WERI-Rb-1 (cell line): ENCODE measurements at places on chromosomes 13 and 19.
A peak's percentile ranks its signal among the peaks of the same experiment; 100 is the strongest.

DNA sequence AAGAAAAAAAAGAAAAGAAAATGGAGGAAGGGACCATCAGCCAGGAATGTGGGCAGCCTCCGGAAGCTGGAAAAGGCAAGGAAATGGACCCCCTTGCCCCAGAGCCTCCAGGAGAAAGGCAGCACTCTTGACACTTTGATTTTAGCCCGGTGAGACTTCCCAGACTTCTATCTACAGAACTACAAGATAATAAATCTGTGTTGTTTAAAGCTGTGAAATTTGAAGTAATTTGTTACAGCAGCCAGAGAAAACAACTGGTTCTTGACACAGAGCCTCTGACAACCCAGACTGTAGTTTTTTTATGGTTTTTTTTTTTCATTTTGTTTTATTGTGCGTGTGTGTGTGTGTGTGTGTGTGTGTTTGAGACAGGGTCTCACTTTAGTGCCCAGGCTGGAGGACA, 7.6 kb downstream of the CTU1 start:
- no peak for DNase-seq

DNA sequence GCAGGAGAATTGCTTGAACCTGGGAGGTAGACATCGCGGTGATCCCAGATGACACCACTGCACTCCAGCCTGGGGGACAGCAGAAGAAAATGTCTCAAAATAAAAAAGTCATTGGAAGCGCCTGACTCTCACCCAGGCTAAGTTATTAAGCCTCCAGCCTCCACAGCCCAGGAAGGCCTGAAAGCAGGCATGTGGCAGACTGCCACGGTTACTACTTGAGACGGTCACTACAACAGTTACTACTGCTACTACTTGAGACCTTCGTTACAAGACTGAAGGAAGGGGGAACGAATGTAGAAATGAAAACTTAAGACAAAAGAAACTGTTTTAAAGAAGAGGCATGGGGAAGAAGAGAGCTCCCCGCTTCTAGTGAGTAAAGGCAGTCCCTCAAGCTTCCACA, 9.6 kb downstream of the PRR22 start:
- DNase-seq: no peak

GRCh38 chr19:2309734-2310362, 1.9 kb upstream of the LINGO3 start:
- DNase-seq: no peak

DNA sequence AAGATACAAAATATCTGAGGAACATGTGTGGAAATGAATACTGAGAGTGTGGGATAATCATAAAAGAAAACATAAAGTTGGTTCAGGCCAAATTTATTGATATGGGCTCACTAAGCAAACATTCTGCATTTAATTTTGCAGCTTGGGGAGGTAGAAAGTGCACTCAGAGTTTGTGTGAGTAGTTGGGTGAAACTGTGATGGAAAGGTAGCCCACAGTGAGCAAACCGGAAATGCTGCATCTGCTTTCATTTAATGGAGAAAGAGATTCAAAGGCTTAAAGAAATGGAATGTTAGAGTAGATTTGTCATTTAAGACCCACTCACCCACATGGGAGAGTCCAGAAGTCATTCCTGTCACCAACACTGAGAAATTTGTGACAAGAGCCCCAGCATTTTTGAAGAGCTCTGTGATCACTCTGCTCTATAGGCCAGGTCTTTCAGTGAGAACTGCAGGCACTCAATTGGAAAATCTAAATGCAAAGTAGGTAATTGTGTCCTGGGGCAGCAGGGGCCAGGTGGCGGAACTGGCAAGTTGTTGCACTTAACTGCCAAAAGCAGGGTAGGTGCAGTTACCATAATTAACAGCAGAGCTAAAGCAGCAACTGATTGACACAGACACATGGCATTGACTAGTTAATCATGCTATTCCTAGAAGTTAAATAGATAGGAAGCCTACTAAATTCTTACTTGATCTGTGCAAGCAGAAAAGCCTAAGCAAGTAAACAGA, 1228.3 kb upstream of the PCDH20 start:
- DNase-seq: no peak

GRCh38 chr13:30908416-30908980, 2.4 kb downstream of the MEDAG start:
- no peak for DNase-seq

DNA sequence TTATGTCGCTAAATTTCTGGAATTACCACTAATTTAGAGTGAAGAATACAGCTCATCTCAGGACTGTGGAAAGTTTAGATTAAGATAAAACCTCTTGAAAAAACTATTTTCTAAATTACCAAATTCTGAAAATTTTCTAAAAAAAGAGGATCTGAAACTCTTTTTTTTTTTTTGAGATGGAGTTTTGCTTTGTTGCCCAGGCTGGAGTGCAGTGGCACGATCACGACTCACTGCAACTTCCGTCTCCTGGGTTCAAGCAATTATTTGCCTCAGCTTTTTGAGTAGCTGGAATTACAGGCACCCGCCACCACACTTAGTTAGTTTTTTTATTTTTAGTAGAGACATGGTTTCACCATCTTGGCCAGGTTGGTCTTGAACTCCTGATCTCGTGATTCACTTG, 16.6 kb upstream of the ZNF253 start:
- no peak for DNase-seq

GRCh38 chr13:43544011-43544410, 242.8 kb downstream of the ENOX1 start:
- DNase-seq: peak; percentile 39

DNA sequence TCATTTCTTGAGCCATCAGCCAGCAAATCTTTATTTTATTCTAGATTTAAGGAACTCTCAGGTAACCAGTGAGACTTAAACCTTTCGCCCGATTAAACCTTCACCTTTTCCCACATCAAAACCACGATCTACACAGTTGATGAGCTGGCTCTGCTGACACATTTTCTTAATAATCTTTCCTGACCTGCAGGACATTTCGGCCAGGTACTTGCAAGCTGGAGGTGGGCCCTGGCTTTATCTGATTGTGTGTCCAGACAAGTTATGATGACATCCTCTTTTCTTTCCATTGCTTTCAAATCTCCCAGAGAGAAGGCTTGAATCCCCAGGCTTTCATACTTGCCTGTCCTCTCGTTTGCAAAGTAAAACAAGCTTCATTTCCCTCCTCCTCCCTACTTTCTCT, 144.2 kb downstream of the EFNB2 start:
- no peak for DNase-seq

DNA sequence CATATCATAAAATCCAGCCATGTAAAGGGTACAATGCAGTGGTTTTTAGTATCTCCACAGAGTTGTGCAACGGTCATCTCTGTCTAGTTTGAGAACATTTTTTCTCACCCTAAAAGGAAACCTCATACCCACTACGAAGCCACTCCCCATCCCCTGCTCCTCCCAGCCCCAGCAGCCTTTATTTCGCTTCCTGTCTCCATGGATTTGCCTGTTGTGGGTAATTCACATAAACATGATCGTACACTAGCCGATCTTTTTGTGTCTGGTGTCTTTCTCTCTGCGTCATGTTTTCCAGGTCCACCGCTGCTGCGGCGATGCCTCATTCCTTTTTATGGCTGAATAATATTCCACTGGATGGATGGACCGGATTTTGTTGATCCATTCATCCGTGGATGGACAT, 28.6 kb downstream of the BICRA start:
- DNase-seq: no peak

DNA sequence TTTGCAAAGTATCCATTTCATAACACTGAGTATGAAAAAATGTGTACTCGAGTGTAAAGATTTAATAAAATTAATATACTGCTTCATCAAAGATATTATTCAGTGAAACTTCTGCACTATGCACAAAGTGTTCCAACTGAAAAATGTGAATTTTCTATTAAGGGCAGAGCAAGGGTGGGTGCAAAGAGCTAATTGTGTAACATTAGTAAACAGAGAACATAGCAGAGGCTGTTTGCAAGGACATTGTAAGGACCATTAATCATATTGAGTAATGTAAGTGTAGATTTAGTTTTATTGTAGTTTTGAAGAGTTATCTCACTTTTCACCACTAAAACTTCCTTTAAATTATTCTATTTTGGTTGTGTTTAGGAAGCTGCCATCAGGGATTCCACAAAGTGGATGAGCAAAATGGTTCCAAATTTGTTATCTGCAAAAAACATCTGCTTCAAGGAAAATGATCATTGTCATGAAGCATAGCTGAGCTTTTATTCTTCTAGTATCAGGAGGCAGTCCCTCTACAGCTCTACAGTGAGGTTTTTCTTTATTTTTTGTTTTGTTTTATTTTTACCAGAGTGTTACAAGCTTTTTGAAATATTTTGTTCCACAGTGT, 1375.4 kb downstream of the SLITRK1 start:
- DNase-seq: no peak

- no peak for DNase-seq
Measured at GRCh38 chr13:40781717-40782116, 7.7 kb upstream of the SLC25A15 start.

- DNase-seq: no peak
Measured at GRCh38 chr19:10603084-10603872, 16.2 kb upstream of the AP1M2 start.

- peak; percentile 64 for DNase-seq
Measured at GRCh38 chr19:32318884-32319520, 26.4 kb upstream of the ZNF507 start.

DNA sequence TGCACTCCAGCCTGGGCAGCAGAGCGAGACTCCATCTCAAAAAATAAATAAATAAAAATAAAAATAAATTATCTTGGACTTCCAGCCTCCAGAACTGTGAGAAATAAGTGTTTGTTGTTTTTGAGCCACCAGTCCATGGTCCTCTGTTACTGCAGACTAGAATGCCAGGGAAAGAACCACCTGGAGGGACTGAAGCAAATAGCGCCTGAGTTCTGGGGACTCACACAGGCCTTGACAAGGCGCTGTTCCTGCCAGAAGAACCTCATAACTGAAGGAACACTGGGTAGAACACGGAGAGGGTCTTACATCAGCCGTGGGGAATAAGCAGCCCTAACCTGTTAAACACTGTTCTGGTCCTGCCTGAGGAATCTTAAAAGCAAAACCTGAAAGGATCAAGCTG, 8.4 kb upstream of the LENG8 start:
- no peak for DNase-seq

DNA sequence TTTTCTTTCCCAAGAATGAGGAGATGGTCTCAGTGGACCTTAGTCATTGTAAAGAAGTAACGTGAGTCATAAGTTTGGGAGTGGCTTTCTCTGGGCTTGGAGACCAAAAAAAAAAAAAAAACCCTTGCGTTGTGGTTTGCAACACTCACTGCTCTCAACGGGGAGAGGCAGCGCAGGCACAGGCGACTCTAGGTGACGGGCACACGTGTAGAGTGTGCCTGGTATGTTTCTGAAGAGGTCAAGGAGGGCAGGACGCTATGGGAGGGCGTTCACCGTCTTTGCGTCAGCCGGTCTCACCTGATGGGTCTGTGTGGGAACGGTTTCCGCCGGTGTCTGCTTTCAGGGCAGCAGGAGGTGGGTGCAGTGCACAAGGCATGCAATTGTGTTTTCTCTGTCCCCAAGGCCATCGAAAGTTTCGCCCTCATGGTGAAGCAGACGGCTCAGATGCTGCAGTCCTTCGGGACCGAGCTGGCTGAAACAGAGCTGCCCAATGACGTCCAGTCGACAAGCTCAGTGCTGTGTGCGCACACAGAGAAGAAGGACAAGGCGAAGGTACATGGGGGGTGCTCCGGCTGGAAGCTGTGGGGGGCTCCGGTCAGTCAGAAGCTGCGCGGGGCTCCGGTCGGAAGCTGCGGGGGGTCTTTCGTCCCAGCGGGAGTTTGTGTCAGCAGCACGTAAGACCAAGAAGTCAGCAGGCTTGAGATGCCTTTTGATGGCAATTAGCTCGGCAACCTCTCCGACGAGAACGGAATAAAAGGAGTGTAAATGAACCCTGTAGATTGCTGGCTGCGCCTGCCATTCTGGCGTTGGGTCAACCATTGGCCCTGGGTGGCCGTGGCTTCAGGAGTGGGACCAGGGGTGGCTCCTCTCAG, 40.8 kb upstream of the F7 start:
- no peak for DNase-seq

DNA sequence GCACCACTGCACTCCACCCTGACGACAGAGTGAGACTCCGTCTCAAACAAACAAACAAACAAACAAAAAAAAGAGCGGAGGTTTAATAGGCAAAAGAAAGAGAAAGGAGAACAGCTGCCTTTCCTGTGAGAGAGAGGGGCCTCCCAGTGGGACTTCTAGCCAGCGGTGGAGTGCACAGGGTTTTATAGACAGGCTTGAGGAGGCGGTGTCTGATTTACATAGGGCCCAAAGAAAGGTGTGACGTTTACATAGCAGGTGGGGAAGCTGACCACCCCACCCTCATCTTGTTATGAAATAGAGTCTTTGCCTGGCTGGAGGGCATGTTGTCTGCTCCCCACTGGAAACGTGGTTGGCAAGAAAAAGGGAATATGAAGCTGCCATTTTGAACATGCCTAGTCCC, 106.0 kb upstream of the CSNK1A1L start:
- no peak for DNase-seq

DNA sequence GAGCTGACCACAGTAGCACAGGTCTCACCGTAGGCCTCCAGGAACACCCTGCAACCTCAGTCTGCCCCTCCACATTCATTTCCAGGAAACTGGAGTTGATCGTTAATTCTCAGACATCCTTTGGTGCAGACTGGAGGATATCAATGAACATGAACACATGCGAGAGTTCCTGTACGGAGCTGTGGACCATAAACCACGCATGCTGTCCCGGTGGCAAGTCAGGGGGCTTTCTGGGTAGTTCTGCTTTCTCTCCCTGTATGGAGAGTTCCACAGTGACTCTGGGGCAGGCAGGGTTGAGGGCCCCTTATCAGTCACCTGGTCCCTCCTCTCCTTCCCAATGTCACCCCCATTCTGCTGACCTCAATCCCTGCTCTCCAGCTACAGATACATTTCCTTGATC, 55.5 kb upstream of the URI1 start:
- no peak for DNase-seq

DNA sequence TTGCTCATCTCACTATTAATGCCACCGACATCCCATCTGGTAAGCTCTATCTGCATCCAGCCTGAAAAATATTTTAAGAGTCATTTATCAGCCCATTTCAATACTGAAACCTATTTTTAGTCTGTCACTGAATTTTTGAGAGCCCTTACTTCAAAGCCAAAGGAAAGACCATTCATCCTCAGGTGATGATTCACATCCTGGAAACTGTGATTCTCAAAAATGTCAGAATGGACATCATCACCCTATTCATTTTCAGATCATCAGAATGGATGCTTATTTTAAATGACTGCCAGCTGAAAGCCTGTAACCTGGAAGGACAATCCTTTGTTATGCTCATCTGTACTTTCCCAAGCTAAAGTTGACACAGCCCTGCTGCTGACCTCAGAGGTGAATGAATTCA, 27.0 kb downstream of the TNFSF11 start:
- no peak for DNase-seq

- no peak for DNase-seq
Measured at GRCh38 chr19:28607066-28607583, 605.8 kb downstream of the UQCRFS1 start.

DNA sequence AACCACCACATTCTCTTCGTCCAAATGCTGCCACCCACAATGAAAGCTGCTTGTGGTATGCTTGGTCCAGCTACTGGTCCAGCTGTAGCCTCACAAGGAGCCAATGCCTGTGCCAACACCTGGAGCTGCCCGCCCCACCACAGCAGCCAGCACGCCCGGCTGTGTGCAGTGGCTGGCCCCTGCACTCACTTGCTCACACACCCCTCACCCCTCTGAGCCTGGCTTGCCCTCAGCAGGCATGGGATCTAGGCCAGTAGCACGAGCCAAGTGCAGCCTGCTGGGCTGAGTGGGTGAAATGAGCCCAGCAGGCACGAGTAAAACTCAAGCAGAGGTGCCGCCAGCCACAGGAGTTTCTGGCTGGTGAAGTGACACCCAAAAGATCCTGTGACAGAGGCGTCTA, 2096.4 kb upstream of the PCDH20 start:
- no peak for DNase-seq

- no peak for DNase-seq
Measured at GRCh38 chr13:95199896-95200295, 101.4 kb downstream of the ABCC4 start.
